ENCODE measurements at places on chromosomes 2 and 18.
A peak's percentile ranks its signal among the peaks of the same experiment; 100 is the strongest.

GRCh38 chr2:159890551-159891266 is 92.7 kb upstream of the CD302 start:
- no peak for DNase-seq

DNA sequence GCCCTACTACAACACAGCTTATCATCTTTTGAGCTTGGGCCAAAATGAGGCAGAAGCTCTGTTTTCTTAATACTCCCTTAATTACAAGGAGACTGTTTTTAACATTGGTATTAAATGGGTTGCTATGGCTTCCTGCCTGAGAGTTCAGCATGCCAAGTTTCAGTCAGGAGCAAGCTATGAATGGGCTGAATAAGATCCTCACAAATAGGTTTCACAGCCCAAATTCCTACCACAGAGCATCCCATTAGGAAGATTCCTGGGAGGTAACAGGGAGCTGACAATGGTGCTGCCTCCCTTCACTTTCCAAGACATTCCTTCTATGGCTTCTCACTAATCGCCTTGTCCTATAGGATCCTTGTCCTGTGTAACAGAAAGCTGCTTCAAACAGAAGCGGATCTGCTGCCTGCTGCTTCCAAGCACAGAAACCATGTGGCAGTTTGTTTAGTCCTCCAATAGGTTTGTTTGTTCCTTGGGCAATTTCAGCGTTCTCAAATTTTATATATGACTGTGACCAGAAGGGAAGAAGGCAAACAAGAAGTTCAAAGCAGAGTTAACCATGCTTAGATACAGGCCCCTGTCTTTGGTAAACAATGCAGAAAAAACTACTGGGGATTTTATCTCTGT is 70.9 kb downstream of the NCKAP5 start:
- no peak for DNase-seq

GRCh38 chr18:22865354-22866116 is 67.6 kb upstream of the RBBP8 start:
- no peak for DNase-seq

DNA sequence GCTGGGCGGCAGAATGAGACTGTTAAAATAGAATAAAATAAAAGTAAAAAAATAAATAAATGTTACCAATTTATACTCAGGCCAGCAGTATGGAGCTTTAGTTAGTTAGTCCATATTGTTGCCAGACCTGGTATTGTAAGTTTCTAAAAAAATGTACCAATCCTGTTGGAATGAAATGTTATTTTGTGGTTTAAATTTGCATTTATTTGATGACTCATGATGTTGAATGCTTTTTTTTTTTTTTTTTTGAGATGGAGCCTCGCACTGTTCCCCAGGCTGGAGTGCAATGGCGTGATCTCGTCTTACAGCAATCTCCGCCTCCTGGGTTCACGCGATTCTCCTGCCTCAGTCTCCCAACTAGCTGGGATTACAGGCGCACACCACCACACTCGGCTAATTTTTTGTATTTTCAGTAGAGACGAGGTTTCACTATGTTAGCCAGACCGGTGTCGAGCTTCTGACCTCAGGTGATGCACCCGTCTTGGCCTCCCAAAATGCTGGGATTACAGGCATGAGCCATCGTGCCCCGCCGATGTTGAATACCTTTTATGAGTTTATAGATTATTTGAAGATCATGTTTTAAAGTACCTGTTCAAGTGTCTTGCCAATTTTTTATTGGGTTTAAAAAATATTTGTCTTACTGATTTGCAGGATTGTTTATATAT is 5.7 kb upstream of the PTPRN start:
- DNase-seq = no peak

DNA sequence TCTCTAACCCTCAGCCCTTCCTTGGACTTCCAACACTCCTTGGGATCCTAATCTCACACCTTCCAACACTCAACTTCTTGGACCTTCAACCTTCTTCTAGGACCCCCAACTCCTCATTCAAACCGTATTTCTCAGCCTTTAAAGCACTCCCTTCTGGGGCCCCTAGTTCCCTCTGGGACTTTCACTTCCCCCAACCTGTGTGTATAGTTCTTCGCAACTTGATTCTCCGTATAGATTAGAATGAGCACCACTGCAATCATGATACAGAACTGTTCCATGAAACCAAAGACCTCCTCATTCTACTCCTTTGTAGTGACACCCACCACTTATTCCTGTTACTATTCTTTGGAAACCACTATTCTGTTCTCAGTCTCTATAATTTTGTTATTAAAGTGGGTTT is 62.0 kb upstream of the NFU1 start:
- no peak for DNase-seq

DNA sequence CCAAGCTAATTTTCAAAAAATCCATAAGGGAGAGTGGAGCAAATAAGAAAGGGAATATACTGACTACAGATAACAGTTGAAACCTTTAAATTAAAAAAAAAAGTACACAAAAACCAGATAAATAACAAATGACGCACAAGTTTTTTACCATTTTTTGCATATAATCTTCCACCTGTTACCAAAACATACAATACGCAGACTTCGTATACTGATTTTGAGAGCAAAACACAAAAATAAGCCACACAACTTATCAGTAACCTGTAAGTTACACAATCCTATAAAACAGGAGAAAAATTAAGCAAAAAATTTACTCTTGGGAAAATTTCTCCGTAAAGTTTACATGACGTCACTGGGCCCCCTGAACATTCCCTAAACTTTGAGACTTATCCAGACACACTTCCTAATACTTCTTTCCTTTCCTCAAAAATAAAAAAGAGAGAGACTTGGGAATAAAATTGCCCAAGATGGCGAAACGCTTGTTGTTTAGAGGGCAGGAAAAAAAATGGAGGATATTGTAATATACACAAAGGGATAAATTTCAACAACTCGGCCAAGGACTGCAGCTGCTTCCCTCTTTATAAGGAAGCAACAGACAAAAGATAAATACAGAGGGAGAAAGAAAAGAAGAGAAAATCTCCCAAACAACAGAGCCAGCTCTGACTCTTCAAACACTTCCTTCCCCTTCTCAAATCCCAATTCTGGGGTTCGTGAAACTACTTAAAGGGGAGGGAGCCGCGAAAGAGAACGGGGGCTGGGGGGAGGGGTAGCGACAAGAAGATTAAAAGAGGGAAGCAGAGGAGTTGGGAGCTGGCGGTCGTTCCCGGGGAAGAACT is 1.6 kb downstream of the BAZ2B start:
- peak; percentile 88 for DNase-seq

DNA sequence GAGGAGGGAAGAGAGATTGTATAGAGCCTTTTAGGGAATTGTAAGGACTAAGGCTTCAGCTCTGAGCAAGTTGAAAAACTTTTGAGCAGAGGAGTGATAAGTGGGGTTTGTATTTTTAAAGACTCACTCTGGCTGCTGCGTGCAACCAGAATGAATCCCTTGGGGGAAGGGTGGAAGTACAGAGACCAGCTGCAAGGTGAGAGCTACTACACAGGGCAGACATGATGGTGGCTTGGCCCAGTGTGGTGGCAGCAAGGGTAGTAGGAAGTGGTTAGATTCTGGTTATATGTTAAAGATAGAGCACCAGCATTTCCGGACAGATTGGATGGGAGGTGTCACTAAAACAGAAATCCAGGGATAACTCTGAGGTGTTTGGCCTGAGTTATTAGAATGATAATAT is 10.1 kb upstream of the SESTD1 start:
- no peak for DNase-seq

- DNase-seq = no peak
Measured at GRCh38 chr18:6778459-6779247, 49.1 kb downstream of the ARHGAP28 start.

DNA sequence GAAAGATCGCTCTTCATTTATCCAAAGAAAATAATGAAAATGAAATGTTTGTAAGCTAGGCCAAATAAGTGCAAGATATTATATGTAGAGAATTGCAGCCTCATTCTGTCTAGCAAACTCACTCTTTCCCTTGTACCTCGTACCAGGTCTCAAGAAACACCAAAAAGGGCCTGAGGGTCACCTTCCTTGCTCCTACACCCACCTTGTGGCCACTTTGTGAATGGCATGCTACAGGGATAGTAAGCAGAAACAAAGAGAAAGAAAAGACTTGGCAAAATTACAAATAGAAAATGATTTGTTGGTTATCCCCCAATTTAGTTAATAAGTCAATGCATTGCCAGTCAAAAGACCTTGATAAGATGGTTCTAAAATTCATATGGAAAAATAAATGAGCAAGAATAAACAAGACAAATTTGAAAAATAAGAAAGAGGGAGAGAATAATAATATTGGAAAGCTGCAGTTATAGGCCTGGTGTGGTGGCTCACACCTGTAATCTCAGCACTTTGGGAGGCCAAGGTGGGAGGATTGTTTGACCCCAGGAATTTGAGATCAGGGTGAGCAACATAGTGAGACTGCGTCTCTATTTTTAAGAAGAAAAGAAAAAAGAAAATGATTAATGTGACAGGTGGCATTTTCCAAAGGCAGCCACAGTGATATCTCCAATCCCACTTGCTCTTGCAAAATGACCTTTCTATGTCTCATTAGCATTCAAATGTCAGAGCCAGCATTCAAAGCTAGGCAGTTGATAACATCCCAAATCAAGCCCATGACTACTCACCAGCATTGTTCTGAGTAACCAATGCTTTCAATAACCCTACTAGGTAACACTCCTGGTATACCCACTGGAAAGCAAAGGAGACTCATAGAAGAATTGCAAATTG is 38.8 kb upstream of the BMP10 start:
- DNase-seq = peak; percentile 48

GRCh38 chr2:20211860-20212458 is 13.0 kb downstream of the SDC1 start:
- DNase-seq = no peak

DNA sequence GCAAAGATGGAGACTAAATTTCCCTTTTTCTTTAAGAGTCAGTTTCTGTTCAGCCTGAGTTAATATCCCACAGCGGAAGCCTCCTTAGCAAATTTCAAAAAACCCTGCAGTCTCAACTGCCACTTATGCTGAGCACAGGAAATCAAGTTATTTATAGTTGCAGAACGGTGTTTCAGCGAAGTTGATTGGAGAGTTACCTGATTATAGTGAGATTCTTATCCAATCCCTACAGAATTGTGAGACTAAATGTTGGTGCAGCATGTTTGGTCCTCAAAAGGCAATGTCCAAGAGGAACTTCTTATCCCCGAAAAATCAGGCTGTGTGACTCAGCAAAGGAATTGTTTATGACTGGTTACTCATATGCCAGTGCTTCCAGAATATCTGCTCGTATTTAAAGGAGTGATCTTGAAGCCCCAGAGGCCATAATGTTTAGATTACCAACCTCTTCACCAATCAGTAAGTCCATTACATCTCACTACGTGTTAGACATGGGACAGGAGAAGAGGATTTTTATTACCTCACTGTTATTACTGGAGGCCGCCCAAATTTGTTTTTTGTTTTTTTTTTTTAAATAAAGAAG is 67.9 kb downstream of the LRRFIP1 start:
- DNase-seq = peak; percentile 68

- DNase-seq = no peak
Measured at GRCh38 chr2:122238006-122238559, 482.6 kb downstream of the TSN start.

DNA sequence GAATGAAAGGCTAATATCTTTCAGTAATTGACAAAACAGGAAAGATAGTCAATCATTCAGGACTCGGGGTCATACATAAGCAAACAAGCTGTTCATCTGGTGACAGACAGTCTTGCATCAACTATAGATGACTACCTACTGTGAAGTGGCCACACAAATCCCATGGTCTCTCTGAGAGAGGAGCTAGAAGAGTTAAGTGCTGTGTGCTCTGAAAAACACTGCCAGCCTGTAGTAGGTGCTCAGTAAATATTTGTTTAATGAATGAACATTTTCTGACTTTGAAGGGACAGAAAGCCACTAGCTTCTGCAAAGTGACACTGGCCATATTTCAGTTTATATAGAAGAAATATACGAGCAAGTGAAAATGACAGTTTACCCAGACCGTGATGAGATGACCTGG is 184.0 kb upstream of the CHAC2 start:
- DNase-seq = no peak

DNA sequence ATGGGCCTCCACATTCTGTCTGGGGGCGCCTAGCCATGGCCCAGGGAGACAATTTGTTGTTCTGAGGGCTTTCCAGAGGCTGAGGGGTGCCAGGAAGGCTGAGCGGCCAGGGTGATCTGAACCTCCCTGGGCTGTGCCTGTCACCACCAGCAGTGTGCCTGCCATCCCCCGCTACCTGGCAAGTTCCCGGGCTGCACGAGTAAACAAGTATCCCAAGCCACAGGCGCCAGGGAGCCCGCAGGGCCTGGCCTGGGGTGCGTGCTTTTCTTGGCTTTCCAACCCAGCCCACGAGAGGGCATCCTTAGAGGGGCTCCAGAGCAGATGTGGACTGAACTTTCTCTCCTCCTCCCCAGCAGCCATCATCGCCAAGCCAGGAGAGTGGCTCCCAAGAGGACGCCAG is 35.1 kb upstream of the B3GNT7 start:
- DNase-seq = no peak

DNA sequence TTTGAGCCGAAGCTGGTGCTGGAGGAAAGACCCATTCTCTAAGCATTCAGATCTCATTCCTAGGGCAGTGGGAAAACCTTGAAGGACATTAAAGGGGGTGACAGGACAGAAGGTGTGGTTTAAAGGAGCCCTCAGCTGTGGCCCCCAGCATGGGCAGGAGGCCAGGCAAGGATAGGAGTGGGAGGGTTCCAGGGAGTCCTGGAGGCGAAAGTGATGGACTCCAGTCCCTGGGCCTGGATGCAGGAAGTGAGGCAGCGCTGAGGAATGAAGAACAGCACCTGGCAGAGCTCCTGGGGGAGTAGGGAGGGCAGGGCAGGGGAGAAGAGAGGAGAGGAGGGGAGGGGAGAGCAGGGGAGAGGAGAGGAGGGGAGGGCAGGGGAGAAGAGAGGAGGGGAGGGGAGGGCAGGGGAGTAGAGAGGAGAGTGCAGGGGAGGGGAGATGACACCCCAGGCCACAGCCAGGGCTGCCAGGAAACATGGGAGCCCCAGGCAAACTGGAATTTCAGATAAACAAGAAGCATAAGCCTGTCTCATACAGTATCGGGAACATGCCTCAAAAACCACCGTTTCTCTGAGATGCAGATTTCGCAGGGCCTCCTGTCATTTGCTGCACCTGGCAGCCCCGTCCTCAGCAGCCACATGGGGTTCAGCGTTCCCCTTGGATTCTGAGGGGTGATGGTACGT is 5.7 kb downstream of the RAMP1 start:
- no peak for DNase-seq

DNA sequence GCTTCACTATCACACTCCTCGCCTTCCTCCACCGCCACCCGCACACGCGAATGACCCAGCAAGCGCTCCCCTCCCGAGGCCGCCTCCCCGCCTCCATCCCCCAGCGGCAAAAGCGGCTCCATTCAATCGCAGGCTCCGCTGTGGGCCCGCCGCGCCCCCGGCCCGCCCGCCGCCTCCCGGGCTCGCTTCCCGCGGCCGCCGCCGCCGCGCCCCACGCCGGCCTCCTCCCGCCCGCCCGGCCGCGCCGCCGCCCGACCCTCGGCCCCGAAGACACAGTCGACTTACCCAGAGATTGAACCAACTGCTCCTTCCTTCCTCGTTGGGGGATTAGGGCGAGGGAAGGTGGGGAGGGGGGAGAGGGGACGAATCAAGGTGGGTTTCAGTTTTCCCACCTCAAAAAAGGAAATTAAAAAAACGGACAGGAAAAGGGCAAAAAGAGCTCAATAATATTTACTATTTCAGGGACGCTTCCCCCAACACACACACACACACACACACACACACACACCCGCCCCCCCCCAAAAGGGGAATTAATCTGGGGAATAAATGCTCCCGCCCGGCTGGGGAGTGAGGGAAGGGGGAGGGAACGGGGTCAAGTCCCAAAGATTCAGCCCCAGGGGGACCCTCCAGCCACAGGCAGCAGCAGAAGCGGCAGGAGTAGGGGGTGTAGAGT is 743 bp downstream of the XPO1 start:
- no peak for DNase-seq

All from DMS79 (cell line).